ENCODE measurements at places on chromosomes 7 and 10.

- DNase-seq: no peak
Measured at GRCh38 chr7:155856656-155857055, 44.4 kb upstream of the SHH start.

DNA sequence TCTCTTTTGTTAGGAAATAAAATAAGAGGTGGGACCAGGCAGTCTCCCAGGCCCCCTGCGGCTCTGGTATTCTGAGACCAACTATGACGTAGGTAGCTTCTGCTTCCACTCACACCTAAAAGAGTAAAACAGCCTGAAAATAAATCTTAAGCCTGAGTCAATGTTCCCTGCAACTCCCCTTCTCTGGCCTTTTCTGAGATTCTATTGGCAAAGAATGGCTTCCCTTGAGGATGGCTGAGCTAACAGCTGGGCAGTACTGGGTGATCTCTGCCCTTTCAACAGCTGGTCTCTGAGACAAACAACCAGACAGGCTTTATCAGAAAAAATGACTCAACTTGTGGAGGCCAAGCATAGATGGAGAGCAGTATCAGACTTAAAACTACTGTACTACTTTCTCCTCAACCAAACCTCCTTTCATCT lies 58.7 kb downstream of the CREB3L2 start:
- DNase-seq: no peak

GRCh38 chr10:48672596-48673265 lies 11.9 kb upstream of the WDFY4 start:
- no peak for DNase-seq

- DNase-seq: no peak
Measured at GRCh38 chr10:1575481-1576244, 161.7 kb downstream of the ADARB2 start.

- DNase-seq: no peak
Measured at GRCh38 chr7:155882596-155882995, 70.3 kb upstream of the SHH start.

GRCh38 chr7:157904866-157905570 lies 568.2 kb downstream of the DNAJB6 start:
- DNase-seq: no peak

DNA sequence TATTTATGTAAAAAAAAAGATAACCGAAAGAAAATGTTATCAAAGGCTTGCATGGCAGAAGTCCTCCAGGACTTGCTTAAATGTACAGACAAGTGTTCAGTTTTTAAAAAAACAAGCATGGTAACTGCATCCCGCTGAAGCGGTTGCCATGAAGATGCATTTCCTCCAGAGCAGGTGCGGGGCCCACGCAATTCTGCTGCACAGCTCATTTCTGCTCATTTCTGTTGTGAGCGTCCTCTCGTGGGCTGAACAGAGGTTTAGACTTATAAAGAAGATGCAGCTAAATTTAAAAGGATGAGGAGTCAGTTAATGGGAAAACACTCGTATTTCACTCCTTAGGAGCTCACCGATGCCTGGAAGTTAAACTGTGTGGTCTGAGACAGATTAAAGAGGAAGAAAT lies 247.6 kb downstream of the DNAJB6 start:
- no peak for DNase-seq

- DNase-seq: no peak
Measured at GRCh38 chr7:67777119-67777518, 780.5 kb downstream of the TYW1 start.

GRCh38 chr7:157194948-157195347 lies 56.2 kb downstream of the UBE3C start:
- DNase-seq: no peak

- DNase-seq: no peak
Measured at GRCh38 chr7:128318691-128319090, 25.0 kb downstream of the RBM28 start.

DNA sequence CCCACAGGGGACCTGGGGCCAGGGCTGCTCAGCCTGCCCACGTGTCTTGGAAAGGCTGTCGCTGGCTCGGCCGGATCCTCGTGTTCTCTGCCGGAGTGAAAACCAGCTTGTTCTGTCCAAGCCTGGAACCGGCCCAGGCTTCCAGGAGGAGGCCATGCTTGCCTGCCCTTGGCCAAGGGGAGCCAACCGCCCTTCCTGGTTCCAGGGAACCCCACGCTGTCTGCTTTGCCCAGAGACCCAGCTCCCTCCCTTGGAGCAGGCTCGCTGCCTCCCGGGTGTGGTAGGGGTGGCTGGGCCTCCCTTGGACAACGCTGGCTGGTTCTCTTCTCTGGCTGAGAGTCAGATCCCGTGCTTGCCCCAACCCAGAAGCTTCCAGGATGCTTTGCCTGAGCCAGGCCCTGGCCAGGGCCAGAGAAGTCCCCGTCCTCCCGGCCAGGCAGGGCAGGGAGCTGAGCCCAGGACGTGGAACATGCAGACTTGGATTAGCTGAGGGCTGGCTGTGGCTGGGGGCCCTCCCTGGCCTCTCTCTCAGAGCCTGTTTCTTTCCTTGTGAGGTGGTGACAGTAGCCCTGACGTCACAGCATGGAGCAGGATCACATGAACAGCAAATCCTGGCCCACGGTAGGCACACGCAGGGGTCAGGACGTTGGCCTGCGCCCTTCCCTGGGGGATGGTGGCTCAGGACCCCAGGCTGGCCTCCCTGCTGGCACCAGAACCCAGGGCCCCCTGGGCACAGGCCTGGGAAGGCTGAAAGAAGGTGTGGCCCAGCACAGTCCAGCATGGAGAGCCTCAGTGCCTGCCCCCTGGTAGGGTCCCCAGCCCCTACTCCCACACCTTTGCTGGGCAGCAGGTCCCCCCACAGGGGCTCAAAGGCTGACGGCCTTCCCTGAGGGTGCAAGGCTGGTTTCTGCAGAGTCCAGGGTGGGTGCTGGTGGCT lies 67.5 kb downstream of the PWWP2B start:
- DNase-seq: no peak

- no peak for DNase-seq
Measured at GRCh38 chr7:81519886-81520285, 250.0 kb downstream of the HGF start.

DNA sequence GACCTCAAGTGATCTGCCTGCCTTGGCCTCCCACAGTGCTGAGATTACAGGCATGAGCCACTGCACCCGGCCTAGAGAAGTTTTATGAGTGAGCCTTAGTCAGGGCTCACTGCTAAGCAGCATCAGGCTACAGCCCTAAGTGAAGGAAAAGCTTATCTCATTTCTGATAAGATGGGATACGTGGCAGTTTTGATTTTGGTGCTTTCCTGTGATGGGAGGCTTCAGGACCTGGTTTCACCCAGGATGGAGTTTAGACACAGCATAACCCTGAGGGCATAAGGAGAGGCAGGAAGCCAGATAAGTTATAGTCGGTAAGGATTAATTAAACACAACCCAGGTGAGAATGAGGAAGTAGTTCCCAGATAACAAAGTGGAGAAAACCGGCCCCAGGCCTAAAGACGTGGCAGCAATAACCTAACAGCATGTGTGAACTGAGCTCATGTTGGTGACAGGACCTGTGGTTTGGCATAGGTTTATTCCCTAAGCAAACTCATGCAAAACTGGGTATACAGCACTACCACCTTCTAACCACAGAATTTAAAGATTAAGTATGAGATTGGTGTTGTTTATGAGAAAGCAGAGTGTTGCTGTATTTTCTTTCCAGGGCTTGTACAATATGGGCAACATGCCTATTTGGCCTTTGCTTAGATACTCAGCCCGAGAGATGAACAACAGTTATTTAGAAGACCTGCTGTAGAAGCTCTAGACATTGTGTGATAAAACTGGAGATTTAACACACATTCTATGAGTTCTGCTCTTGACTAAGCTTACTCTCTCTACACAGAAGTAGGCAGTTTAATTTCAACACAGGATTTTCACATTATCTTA lies 119.4 kb downstream of the COL28A1 start:
- no peak for DNase-seq

GRCh38 chr7:1956141-1956540 lies 276.6 kb downstream of the MAD1L1 start:
- no peak for DNase-seq

GRCh38 chr7:69359003-69359700 lies 239.1 kb upstream of the AUTS2 start:
- DNase-seq: no peak

- DNase-seq: no peak
Measured at GRCh38 chr7:1544178-1544895, 11.7 kb downstream of the TMEM184A start.

DNA sequence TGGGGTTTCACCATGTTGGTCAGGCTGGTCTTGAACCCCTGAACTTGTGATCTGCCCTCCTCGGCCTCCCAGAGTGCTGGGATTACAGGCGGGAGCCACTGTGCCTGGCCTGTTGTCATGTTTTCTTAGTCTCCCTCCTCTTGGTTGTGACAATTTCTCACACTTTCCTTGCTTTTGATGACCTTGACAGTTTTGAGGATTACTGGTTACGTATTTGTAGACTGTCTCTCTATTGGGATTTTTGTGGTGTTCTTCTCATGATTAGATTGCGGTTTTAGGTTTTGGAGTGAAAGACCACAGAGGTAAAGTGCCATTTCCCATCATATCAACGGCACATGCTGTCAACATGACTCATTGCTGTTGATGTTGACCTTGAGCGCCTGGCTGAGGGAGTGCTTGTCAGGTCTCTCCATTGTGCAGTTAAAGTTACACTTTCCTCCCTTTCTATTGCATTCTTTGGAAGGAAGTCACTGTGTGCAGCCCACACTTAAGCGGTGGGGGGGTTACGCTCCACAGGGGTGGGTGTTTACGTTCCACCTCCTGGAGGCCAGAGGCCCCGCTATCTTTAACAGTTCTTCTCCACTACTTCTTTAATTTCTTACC lies 10.8 kb downstream of the NEURL1 start:
- DNase-seq: no peak

GRCh38 chr7:16708980-16709379 lies 44.6 kb upstream of the TSPAN13 start:
- no peak for DNase-seq

DNA sequence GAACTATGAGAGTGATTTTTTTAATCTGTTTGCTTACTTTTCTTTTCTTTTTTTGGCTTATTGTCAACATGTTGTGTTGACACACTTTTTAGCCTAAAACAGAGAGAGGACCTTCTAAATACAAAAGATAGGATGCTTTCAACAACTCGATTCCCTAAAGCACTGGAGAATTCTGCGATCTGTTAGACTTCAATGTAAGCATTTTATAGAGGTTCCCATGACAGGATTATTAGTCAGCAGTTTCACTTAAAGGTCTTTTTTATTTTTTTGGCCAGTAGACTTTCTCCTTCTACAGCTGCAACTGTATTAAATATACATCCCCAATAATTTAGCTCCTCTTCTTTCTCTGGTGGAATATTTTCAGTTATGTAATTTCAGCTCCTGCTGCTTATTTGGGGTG lies 12.7 kb upstream of the NRP1 start:
- DNase-seq: no peak

GRCh38 chr10:122492999-122493481 lies 31.7 kb downstream of the HTRA1 start:
- DNase-seq: no peak

GRCh38 chr10:128028508-128029289 lies 97.5 kb downstream of the MKI67 start:
- DNase-seq: no peak

- no peak for DNase-seq
Measured at GRCh38 chr7:32494946-32495297, 367 bp upstream of the AVL9 start.

GRCh38 chr7:13035233-13035632 lies 347.8 kb downstream of the ARL4A start:
- DNase-seq: no peak
